Stimulated activated CD4-positive, alpha-beta T cell treated with anti-CD3 and anti-CD28 coated beads, Interleukin-2, amount 100 ng/mL, for 24 hours (primary cell): ENCODE measurements at places on chromosomes 11 and 22.
A peak's percentile ranks its signal among the peaks of the same experiment; 100 is the strongest.

- DNase-seq: no peak
Measured at GRCh38 chr11:44559207-44559939, 6.1 kb upstream of the CD82 start.

DNA sequence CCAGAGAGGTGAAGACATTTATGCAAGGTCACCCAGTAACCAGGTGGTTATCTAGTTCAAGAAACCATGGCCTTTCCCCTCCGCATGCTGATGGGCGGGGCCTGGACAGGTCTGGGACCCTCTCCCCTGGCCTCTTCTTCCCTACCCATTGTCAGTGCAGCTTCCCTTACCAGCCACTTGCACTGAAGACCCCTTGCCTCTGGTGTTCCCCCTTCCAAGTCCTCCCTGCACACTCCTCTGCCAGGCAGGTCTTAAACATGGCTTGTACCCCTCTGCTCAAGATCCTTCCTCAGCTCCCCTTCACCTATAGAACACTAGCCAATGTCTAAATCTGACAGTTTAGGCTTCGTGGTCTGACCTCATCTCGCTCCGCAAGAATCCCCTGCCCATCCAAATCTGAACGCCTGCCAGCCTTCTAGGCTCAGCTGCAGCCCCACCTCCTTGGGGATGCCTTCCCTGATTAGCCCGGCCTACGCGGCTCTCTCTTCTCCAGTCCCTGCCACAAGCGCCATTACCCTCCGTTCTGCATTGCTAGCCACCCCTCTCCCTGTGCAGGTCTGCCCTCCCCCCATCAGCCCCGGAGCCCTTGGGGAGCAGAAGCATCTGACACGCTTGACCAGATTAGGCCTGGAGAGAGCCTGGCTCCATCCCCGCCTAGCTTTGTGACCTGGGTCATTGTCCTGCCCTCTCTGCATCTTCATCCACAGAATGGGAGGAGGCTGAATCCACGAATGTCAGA is 213.8 kb downstream of the DSCAML1 start:
- no peak for DNase-seq

GRCh38 chr11:106999196-106999595 is 19.1 kb downstream of the GUCY1A2 start:
- DNase-seq: no peak

GRCh38 chr11:11848891-11849746 is 7.3 kb downstream of the USP47 start:
- DNase-seq: peak; percentile 69

GRCh38 chr11:111176603-111177002 is 68.9 kb upstream of the POU2AF2 start:
- DNase-seq: no peak

- no peak for DNase-seq
Measured at GRCh38 chr11:32462011-32462690, 26.8 kb upstream of the WT1 start.

- no peak for DNase-seq
Measured at GRCh38 chr22:41040483-41040882, 51.9 kb upstream of the EP300 start.

DNA sequence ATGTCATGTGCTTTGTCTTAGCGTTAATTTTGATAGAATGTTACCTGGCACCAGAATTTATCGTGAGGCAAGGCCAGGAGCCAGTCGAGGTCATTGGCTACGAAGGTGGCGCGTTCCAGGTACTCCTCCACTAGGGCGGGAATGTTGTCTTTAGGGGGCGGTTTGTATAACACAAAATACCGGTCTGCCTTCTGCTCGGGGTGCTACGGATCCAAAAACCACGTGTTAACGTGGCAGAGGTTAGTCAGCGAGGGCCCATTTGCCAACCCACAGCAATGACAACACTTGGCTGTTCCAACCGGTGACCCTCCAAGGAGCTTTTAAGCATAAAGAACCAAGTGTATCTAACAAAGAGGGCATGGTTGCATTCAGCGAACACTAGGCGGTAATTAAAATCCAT is 12.5 kb downstream of the ASCC2 start:
- no peak for DNase-seq

DNA sequence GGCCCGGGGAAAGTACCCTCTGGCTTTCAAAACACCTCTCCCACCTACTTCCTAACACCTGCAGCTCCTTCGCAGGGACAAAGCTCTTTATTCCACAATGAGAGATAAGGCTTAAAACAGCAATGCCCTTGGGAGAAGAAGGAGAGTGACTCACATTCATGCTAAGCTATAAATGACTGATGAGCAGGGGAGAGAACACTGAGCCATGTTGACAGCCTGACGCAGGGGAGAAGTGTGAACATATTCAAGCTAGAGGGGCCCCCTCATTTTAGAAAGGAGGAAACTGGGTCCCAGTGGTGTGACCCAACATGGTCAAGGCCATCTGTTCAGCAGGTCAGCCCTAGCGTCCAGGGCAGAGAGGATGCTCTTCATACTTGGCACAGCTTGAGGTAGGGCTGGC is 171.8 kb downstream of the DSCAML1 start:
- DNase-seq: no peak

DNA sequence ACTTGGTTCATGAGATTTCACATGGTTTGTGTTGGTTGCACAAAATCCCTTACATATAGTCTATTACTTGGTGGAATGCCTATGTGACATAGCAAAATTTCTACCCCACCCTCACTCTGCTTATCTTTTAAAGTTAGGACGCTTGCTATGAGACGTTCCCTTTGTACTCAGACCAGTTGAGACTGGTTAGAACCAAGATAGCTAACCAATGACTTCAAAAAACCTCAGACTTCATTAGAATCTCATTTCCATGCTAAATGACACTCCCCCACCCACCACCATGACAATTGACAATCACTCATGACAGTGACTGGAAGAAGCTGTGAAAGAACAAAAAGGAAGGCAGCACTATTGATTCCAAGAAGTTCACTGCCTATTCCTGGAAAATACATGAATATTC is 313.6 kb downstream of the ETS1 start:
- no peak for DNase-seq

- DNase-seq: no peak
Measured at GRCh38 chr11:28729339-28729738, 621.2 kb downstream of the METTL15 start.

DNA sequence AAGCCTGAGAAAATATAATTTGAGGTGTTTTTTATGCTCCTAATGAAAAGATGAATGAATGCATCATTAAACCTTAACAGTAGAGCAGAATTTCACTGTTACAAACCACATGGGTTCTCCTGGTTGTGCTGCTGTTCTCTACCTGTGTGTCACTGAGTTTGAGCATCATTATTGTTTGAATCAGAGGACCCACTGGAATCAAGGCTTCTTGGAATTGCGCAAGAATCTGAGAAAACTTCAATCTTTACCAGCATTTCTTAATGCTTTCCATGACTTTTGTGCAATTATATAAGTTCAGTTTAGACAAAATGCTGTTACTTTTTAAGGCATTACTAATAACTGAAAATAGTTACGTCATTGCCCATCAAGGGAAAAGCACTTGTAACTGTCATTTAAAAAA is 18.8 kb upstream of the RBX1 start:
- no peak for DNase-seq

- no peak for DNase-seq
Measured at GRCh38 chr11:112448168-112448567, 187.5 kb upstream of the PLET1 start.

GRCh38 chr11:110089617-110090282 is 3.4 kb upstream of the ZC3H12C start:
- DNase-seq: no peak

GRCh38 chr11:8068605-8069221 is 12.3 kb upstream of the TUB start:
- no peak for DNase-seq

DNA sequence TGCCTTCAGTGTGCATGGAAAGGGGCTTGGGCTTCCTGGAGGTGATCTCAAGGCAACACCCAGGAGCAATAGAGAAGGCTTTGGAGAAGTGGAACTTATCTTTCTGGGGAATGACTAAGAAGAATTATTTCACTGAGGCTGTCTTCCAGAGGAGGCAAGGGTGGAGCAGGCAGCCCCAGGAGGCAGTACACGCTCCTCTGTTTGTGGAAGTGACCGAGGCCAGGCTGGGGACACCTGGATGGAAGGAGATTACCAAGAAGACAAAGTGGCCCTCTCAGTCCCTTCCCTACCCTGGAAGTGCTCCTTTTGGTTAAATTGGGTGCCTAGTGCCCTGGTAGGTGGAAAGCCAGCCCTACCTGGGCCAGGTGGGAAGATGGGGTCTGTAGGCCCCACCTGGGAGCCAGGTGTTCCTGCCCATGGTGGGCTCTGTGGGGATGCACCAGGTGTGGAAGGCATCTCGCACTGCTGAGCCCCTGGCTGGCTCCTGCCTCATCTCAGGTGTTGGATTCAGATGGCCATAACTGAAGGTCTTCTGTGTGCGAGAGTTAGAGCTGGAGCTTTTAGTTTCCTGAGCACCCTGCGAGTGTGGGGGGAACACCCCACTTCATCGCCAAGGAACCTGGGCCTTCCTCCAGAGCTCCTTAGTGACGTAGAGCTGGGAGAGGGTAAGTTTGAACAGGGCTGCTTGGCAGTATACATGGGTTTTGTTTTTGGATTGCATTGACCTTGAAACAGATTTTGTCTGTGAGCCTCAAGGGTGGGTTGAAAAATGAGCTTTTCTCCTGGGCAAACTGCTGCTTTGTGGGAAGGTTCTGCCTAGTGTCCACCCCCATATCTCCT is 46.1 kb downstream of the MICAL2 start:
- DNase-seq: no peak

DNA sequence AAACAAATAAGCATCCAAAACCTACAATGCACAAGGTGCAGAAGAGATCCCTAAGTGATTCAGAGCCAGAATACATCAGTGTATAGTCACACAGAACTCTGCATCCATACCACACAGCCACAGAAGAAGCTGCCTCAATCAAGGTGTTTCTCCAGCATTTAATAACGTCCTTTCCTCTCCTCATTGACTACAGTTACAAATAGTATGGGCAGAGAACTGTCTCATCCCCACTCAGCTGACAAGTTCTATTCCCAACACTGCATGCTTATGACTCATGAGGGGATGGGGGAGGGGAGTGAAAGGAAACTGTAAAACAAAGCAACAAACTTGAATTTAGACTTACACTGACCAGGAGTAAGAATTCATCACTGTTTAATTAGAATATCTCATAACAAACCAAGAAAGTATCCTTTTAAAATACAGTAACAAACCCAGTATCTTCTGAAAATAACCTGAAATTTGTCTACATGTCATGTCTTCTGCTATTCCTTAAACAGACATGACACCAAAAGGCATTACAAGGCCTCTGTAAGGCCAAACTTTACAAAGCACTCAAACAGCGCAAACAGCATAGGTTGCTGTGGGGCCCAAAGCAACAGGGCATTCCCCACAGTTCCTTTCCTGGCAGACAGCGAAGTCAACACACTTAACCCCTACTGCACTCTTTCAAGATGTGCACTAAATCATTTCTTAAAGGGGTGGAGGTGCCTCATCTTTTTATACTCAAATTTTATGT is 29.3 kb downstream of the CELF1 start:
- peak; percentile 15 for DNase-seq

GRCh38 chr22:29029202-29030000 is 32.2 kb downstream of the C22orf31 start:
- DNase-seq: no peak

GRCh38 chr11:1728301-1728700 is 22.1 kb downstream of the IFITM10 start:
- DNase-seq: no peak

GRCh38 chr11:2929531-2929949 is 320 bp upstream of the PHLDA2 start:
- peak; percentile 63 for DNase-seq

DNA sequence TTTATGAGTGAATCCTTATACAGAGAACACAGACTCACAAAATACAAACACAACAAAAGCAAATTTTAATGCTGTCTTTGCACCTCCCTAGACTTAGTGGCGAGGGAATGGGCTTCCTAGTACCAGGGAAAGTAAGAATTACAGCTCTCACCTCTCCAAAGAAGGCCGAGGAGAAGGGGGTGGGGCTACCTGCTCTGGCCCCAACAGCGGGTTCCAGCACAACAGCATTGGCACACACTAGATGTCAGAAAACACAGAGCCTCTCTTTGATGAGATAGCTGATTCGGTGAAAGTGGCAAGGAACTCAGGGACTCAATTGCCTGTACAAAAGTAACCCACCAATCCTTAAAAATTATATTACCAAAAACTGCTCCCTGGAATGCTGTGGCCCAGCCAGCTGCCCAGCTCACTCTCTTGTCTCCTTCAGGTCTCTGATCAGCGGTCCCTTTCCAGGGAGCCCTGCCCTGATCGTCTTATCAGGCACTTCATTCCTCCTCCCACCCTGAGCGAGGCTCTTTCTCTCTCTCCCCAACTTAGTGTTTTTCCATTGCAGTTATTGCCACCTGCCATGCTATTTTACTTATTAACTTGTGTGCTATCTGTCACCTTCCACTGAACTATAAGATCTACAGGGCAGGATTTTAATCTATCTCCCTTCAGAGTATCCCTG is 30.7 kb downstream of the SPON1 start:
- DNase-seq: no peak

DNA sequence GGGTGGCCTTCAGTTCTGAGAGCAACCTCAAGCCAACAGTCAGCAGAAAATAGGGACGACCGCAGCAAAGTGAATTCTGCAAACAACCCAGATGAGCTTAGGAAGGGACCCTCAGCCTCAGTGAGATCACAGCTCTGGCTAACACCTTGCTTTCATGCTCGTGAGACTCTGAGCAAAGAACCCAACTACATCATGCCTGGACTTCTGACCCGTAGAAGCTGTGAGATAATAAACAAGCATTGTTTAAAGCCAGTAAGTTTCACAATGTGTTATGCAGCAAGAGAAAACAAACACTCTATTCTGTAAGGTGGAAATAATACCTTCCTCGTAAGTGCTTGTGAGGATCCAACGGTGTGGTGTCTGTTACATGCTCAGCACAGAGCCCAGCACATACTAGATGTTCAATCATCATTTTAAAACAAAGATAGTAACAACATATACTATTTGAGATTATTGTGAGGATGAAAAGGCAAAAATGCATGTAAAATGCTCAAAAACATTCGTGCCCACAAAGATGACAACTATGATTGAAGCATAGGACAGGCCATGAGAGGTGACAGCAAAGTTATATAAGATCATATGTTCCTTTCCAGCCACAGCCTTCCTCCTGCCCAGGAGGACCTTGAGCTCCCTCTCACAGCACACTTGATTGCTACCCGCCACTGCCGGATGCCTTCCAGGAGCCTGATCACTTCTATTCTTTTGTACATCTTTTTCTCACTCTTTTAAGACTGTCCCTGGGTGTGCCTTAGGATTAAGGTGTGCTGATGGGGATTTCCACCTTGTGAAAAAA is 433.3 kb downstream of the BUD13 start:
- no peak for DNase-seq

- no peak for DNase-seq
Measured at GRCh38 chr11:129960216-129961214, 42.1 kb downstream of the PRDM10 start.

DNA sequence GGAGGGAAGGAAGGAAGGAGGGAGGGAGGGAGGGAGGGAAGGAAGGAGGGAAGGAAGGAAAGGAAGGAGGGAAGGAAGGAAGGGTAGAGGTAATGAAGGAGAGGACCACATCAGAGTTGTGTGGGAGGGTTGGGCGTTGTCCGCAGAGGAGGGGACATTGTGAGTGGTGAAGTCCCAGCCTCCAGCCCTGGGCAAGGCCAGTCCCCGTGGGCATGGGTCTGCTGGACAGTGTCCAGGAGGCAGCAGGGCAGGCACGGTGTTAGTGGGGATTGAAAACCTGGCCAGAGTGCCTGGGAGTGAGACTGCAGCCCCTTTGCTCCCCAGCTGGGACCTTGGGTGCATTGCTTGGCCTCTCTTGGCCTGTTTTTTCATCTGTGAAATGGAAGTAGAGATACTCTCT is 1462.3 kb downstream of the BRD1 start:
- DNase-seq: no peak

GRCh38 chr22:19061471-19062138 is 60.6 kb downstream of the DGCR2 start:
- no peak for DNase-seq
